K562 (cell line): ENCODE measurements at places on chromosomes 3 and 15. TPM values are rescaled to one million over a fixed set of nuclear protein-coding genes. Genes with fewer than 3 reads are reported as not detected.

Gene FANCI
- 107 and 131 TPM in 2 replicates for polyA plus RNA-seq

Gene GOLGA8J
- polyA plus RNA-seq, result not detected in 2 replicates

Gene TMEM108
- polyA plus RNA-seq, result 3.4 and 4.3 TPM in 2 replicates

Gene DNAH12
- polyA plus RNA-seq, result 0.01 TPM in 1 of 2 replicates, not detected in the other

Gene BOC
- polyA plus RNA-seq, result not detected in 2 replicates

Gene TTLL13
- polyA plus RNA-seq, result 0.05 TPM in 1 of 2 replicates, not detected in the other

Gene TTC23
- polyA plus RNA-seq, result 1.7 and 2.5 TPM in 2 replicates

Gene ITIH1
- not detected in 2 replicates for polyA plus RNA-seq

Gene TPRG1
- 0.01 TPM in 1 of 2 replicates, not detected in the other for polyA plus RNA-seq

Gene GOLGA6D
- polyA plus RNA-seq, result not detected in 2 replicates

Gene DUOXA2
- not detected in 2 replicates for polyA plus RNA-seq

Gene GOLGA8Q
- not detected in 2 replicates for polyA plus RNA-seq

Gene CIB2
- 19.4 and 26.5 TPM in 2 replicates for polyA plus RNA-seq

Gene GAP43
- polyA plus RNA-seq, result 0.09 TPM in 1 of 2 replicates, not detected in the other

Gene LRRC31
- not detected in 2 replicates for polyA plus RNA-seq

Gene RTP3
- not detected in 2 replicates for polyA plus RNA-seq

Gene LEO1
- polyA plus RNA-seq, result 28.8 and 37.2 TPM in 2 replicates

Gene CLDN1
- polyA plus RNA-seq, result not detected in 2 replicates

Gene ARRDC4
- 14.4 and 15.0 TPM in 2 replicates for polyA plus RNA-seq

Gene C3orf85
- not detected in 2 replicates for polyA plus RNA-seq

Gene RNF111
- 9.4 and 11.2 TPM in 2 replicates for polyA plus RNA-seq

Gene ACTRT3
- not detected in 2 replicates for polyA plus RNA-seq

Gene TGM5
- polyA plus RNA-seq, result not detected in 2 replicates

Gene RASSF1
- polyA plus RNA-seq, result 50.8 and 56.8 TPM in 2 replicates

Gene IL17RD
- polyA plus RNA-seq, result not detected in 2 replicates

Gene DPPA4
- polyA plus RNA-seq, result not detected in 2 replicates

Gene DNAJA4
- polyA plus RNA-seq, result 0.09 TPM in 1 of 2 replicates, not detected in the other

Gene RETNLB
- polyA plus RNA-seq, result not detected in 2 replicates

Gene GPR171
- not detected in 2 replicates for polyA plus RNA-seq

Gene SLC25A36
- polyA plus RNA-seq, result 32.6 and 39.1 TPM in 2 replicates

Gene DTWD1
- polyA plus RNA-seq, result 33.4 and 34.4 TPM in 2 replicates

Gene PATL2
- polyA plus RNA-seq, result 0.42 and 0.55 TPM in 2 replicates

Gene CNTN3
- polyA plus RNA-seq, result 0.12 TPM in 1 of 2 replicates, not detected in the other

Gene FGD5
- polyA plus RNA-seq, result not detected in 2 replicates

Gene IQCB1
- 27.9 and 28.6 TPM in 2 replicates for polyA plus RNA-seq

Gene FBLN2
- 0.03 TPM in 1 of 2 replicates, not detected in the other for polyA plus RNA-seq

Gene GOLGA8K
- polyA plus RNA-seq, result 0.32 TPM in 1 of 2 replicates, not detected in the other

Gene ALG1L2
- polyA plus RNA-seq, result 0.33 and 0.46 TPM in 2 replicates

Gene GOLGA6L10
- 2.7 and 7.1 TPM in 2 replicates for polyA plus RNA-seq

Gene FSIP1
- polyA plus RNA-seq, result 0.30 and 0.36 TPM in 2 replicates

Gene DBR1
- 9.6 and 11.3 TPM in 2 replicates for polyA plus RNA-seq

Gene TRIM71
- not detected in 2 replicates for polyA plus RNA-seq
